Stimulated activated CD8-positive, alpha-beta memory T cell treated with anti-CD3 and anti-CD28 coated beads, Interleukin-2, amount 100 ng/mL, for 48 hours (primary cell): ENCODE measurements at places on chromosomes 16 and 17.
A peak's percentile ranks its signal among the peaks of the same experiment; 100 is the strongest.

DNA sequence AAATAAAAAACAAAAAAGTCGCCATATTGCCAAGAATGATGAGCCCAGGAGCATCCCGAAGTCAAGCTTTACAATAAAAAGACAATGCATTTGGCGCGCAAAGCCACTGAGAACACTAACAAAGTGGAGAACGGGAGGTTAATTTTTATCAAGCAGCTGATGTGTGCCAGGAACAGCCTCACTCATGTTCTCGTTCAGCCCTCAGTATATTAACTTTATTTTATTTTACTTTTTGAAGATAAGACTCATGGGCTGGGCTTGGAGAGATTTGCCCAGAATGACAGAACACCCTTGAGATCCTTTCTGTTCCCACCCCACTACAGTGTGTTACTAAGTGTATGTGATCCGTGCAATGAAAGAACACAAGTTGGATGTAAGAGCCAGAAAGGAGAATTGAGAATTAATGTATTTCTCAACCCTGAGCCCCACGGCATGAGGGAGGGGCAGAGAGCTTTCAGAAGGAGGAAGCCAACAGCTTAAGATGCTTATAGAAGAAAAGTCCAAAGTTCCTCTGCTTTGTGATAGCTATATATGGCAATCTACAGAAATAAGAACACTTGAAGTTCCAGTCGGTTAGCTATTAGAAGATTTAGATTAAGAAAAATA lies 48.4 kb downstream of the COTL1 start:
- no peak for DNase-seq

GRCh38 chr16:70808371-70808770 lies 7.4 kb upstream of the VAC14 start:
- DNase-seq = no peak

GRCh38 chr16:27222249-27223225 lies 19.2 kb downstream of the KDM8 start:
- DNase-seq = no peak

GRCh38 chr16:74570412-74571301 lies 36.3 kb downstream of the GLG1 start:
- DNase-seq = no peak

GRCh38 chr17:72852277-72852938 lies 240.1 kb downstream of the SLC39A11 start:
- DNase-seq = no peak

DNA sequence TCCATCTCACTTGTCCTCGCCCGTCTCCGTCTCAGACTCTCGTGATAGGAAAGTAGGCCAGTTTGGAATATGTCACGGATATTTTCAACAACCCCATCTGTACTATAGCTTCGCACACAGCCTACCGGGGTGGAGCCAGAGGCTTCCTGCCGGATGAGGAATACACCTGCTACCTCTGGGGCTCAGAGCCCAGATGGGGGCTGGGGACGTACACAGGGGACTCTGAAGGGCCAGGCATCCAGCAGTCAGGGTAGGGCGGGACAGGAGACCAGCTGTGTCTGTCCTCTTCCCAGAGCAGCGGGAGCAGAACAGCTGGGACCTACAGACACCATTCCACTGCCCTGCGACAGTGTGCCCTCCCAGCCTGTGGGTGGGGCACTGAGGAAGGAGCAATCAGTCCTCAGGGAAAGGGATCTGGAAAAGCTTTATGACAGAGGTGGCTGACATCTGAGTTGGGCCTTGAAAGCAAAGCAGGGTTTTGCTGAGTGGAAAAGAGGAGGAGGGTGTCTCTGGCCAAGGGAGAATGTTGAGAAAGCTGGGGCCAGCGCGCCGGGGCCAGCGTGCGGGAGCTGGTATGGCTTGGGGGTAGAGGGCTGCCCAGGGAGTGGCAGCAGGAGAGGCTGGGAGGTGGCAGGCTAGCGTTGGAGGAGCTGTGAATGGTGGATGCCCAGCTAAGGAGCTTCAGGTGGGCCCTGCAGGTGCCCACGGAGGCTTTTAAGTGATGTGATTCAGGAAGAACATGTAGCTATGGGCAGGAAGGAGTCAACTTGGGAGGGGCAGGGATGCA lies 11.5 kb upstream of the SRCIN1 start:
- no peak for DNase-seq

GRCh38 chr17:40107522-40108174 lies 7.3 kb upstream of the NR1D1 start:
- DNase-seq = no peak

- DNase-seq = no peak
Measured at GRCh38 chr17:49964769-49965523, 4.0 kb upstream of the DLX4 start.

DNA sequence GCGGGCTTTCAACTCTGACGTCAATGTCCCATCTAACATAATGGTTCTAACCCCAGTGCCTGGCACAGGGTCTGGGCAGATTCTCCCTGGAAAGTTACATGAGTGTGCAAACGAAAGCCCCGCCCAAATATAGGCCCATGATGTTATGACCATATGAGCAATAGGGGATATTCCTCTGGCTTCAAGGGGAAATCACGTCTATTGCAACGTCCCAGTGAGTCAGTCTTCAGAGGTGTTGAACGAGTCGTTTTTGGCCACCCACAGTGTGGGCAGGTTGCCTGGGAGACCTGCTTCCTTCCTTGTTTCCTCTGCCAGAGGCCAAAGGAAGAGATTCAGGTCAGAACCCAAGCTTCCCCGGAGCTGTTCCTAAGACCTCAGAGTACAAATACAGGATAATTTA lies 30.3 kb downstream of the PIK3R5 start:
- peak; percentile 62 for DNase-seq

- DNase-seq = no peak
Measured at GRCh38 chr17:74730491-74731346, 6.3 kb upstream of the RAB37 start.

DNA sequence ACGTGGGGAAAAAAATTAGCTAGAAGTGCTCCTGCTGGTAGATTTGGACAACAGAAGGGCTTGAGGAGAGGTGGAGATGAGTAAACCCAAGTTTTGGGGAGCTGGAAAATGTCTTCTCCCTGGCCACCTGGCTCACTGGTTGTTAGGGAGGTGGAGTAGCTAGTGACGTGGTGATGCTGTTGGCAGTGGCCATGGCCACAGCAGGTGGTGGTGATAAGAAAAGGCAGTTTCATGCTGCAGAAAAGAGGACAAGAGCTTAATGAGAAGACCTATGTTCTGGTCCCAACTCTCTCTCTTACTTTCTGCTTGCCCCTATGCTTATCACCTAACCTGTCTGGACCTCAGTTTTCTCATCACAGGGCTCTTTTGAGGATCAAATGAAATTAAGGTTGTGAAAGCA lies 223.5 kb upstream of the N4BP1 start:
- no peak for DNase-seq

DNA sequence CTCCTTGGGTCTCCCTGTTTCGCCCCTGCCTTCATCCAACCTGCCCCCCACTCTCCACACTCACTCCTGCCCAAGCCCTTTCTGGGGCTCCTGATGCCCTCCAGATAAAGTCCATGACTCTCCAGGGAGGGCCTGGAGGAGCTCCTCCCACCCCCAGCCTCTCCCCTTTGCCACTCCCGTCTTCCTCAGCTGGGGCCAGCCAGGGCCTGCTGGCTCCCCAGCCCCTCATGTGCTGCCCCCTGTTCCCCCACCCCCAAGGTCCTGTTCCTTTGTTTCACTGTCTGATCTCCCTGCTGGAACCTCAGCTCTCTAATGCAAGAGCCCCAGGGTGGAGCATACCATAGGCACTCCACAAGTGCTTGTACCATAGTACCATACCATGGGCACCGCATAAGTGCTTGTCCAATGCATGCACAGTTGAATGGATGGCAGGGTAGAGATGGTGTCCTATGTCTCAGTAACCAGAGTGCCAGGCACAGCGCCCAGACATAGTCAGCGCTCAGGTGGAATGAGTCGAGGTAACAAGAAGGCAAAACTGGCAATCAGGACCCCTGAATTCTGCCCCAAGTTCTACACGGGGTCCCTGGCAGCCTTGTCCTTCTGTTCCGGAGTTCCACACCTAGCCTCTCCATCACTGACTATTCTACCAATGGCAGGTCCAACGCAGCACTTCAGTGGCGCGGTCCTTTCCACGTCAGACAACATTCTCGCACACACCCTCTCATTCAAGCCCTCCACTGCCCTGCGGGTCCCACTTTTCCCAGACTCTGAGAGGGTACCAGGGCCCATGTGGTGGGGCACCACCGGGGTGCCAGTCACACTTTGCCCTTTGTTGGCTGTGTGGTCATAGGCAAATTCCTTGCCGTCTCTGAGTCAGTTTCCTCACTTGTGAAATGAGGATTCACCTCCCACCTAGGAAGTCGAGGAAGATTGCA lies 1.4 kb downstream of the PLCD3 start:
- DNase-seq = no peak

DNA sequence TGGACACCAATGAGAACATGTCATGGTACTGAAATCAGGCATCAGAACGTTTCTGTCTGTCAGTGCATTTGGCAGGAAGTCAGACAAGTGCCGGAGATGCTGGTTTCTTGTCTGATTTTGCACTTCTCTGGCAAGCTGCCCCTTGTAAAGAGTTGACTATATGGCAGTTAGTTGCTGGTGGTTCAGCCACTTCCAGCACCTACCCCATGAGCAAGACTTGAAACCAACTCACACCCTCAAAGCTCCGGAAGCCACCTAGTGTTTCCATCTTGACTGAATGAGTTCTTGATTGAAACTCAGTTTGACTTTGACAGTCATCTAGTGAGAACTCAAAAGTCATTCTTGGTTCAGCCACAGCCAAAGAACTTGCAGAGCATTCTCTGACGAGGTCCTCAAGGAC lies 225.1 kb downstream of the SPECC1 start:
- DNase-seq = peak; percentile 42

- no peak for DNase-seq
Measured at GRCh38 chr17:30570191-30570590, 93.0 kb downstream of the GOSR1 start.

DNA sequence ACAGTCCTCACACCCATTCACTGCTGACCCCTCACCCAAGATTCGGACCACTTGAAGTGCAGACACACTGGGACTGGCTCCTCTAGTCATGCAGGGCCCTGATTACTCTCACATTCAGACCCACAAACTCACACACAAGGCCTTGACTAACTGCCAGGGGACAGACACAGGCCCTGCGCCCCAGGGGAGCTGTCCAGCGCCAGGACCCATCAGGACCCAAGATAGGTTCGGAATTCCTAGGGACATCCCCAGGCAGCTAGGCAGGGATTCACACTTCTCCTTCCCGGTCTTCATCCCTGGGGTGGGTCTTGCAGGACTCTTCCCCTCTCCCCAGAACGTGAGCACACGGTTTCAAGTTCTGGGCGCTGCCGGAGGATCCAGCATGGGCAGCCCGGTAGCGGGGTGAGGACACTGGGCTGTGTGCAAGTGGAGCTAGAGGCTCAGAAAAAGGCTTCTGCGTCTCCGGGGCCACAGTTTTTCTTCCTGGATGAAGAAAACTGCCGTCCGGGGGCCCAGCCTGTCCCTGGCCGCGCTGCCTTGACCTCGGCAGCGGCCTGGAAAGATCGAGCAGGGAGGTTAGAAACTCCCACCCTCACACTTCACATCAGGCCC lies 1.6 kb downstream of the SEZ6 start:
- DNase-seq = no peak

DNA sequence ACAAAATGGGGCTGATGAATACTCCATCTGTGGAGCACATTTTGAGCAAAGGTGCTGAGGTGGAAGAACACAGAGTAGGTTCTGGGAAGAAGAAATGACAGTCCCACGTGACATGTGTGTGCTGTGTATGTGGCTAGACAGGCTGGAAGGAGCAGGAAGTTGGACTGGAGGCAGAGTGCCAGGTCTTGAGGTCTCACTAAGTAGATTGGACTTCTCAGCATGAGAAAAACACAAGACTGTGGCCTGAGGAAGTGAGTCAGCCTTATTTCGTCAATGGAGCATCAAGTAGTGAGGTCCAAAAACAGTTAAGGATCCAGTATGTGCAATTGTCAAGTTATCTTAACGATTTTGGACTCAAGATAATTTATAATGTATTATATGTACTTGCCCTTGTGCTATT lies 736.5 kb downstream of the KCNJ2 start:
- DNase-seq = no peak
